ENCODE measurements at places on chromosomes 13 and 19. TPM values are rescaled to one million over a fixed set of nuclear protein-coding genes. Genes with fewer than 3 reads are reported as not detected.

GRCh38 chr13:86846501-86846900 lies 824.7 kb upstream of the SLITRK5 start:
- no peak for DNase-seq

- DNase-seq: peak; percentile 95
These were observed 73.8 kb downstream of the GADD45B start for GRCh38 chr19:2549701-2550191.

DNA sequence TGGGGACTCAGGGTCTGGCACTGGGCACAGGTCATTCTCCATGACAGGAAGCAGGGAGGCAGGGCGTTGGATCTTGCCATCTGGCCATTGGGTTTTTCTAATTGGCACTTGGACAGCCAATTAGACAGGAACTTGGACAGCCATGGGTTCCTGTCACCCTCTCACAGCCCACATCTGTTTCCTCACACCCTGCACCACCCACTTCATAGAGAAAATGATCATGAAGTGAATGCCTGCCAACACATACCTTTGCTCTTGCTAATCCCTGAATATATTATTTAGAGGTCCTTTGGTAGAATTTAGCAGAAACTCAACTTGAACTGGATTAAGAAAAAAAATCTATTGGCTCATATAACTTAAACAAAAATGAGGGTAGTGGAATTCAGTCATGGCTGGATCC lies 4.9 kb upstream of the OLFM2 start:
- DNase-seq: no peak

GRCh38 chr19:14559916-14560775 lies 11.7 kb downstream of the NDUFB7 start:
- no peak for DNase-seq

DNA sequence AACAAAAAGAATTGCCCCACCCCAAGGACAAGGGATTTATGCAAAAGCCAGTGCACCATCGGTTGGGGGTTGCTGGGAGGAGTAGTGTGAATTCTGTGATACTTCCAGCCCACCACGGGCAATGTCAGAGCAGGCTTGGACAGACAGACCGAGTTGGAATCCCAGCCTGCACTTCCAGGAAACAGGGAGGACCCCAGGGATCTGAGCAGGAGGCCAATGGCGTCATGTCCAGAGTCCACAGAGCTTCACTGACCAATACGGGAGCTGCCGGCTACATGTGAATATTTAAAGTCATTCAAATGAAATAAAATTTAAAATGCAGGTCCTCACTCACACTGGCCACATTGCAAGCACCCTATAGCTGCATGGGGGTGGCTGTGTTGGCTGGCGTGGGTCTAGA lies 10.9 kb downstream of the ZNRF4 start:
- no peak for DNase-seq

DNA sequence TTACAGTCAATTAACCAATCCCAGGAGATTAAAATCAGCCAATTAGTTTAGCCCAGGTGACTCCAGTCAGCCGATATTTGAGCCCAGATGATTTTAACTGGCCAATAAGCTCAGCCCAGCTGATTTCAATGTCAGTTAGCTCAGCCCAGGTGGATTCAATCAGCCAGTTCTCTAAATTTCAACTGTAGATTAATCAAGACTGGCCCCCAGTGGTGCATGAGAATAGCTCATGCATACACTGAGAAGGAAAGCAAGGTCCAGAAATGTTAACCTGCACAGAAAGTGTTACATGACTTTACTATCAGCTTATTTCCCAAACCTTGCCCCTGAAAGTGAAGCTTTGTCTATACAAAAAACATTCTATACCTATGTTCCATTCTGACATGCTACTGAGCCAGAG lies 55.4 kb upstream of the ZNF724 start:
- no peak for DNase-seq

The DMKN gene
- 2,237 TPM for total RNA-seq

The ECSIT gene
- total RNA-seq: 50.0 TPM

The PLIN5 gene
- 7.1 TPM for total RNA-seq
